ENCODE measurements at places on chromosomes 12 and 14.

- DNase-seq: no peak
Observed at GRCh38 chr14:29168149-29168548, 401.6 kb downstream of the FOXG1 start.

GRCh38 chr12:132998741-132999140, 12.6 kb downstream of the ZNF26 start:
- DNase-seq: no peak

GRCh38 chr12:121578230-121579189, 2.3 kb downstream of the KDM2B start:
- DNase-seq: no peak

DNA sequence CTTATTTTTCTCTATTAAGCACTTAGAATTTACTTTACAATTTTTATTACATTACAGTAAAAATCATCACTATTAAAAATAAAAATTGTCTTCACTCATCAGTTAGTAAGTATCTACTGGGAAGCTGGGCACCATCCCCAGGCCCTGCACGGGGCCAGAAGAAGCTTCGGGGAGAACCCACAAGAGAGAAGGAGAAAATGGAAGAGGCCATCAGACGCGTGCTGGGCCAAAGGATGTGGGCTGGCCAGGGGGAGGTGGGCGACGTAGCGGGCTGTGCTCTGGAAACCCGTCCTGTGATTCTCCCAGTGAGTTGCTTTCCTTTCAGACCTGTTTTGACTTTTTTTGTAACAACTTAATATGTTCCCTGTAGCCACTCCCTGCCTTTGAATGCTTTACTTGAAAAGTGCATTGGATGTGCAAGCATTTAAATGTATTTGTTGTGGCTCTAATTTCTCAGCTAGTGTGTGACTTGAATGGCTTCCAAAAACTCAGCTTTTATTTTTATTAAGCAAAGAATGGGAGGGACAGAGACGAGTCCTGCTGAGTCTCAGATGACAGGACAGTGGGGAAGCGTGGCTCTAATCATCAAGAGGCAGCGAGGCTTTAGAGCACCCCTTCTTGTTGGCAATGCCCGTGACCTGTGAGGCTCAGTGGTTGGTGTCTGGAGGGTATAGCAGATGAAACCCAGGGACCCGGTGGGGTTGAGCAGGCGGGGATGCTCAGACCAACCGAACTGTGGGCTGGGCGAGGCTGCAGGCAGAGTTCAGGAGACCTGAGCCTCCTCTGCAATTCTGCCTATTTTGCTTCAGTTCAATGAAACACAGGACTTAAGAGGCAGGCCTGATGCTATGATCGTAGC, 38.8 kb downstream of the SYNE3 start:
- no peak for DNase-seq

- DNase-seq: no peak
Observed at GRCh38 chr14:51960866-51961265, 28.5 kb upstream of the RTRAF start.

DNA sequence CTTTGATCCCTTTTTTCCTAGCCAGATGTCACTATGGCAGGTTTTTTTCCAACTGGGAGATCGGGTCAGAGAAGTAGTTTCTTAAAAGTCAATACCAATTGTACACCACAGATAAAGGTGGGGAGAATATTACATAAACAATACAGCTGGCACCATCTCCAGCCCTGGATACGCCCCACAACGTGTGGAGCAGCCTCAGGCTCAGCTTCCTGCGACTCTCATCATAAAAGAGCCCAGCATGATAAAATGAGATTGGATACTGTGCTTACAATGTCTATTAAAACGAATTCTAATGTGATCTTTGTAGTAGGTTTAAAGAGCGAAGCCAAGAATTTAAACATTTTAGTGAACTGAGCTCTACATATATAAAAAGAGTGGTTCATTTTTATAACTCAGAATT, 21.5 kb downstream of the EFCAB11 start:
- DNase-seq: no peak

DNA sequence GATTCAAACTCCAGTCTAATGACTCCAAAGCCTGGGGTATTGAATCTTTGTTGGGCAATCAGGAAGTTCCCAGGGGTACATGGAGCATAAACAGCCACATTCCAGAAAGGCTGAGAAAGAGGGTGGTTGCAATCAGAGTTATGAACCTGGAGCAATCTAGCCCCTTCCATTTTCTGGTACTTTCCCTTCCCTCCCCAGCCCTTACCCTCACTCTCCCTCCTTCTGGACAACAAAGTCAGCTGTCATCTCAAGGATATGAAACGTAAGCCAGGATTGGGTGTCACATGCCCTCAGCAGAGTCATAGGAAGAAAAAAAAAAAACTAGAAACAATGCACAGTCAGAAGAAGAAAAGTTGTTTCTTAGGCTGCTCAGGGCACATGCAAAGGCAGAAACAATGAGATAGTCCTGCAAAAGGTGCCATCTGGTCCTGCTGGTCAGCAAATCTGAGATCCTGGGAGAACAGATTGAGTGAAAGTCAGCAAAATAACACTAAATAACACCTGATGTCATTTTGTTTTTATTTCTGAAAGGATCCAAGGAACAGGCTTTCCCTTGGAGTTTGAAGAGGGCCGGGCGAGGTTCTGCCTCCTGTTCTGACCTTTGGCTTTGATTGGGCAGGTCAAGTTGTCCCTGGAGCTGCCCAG, 27.1 kb downstream of the TMEM229B start:
- DNase-seq: no peak

DNA sequence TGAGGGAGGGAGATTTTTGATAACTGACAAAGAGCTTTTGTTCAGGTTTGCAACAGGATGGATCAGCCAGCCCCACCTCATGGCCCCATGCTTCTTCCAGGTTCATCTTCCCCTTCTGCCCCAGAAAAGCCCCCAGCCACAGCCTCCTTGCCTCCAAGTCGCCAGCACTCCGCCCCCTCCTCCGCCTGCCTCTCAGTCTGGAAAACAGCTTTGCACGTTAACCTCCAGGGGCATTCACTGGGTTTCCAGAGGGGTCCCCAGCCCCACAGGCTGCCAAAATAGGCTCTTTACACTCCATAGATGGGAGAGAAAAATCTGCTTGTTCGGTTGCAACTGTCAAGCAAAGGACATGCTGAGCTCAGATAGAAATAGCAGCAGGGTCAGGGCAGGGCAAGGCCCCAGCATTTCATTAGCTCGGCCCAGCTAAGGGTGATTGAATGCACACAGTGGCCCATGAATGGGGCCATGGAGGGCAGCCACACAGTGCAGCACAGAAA, 253.6 kb downstream of the ZFP36L1 start:
- no peak for DNase-seq

GRCh38 chr14:89681086-89682018, 264.3 kb upstream of the FOXN3 start:
- DNase-seq: no peak

GRCh38 chr14:101449114-101449513, 112.2 kb upstream of the DIO3 start:
- DNase-seq: no peak

DNA sequence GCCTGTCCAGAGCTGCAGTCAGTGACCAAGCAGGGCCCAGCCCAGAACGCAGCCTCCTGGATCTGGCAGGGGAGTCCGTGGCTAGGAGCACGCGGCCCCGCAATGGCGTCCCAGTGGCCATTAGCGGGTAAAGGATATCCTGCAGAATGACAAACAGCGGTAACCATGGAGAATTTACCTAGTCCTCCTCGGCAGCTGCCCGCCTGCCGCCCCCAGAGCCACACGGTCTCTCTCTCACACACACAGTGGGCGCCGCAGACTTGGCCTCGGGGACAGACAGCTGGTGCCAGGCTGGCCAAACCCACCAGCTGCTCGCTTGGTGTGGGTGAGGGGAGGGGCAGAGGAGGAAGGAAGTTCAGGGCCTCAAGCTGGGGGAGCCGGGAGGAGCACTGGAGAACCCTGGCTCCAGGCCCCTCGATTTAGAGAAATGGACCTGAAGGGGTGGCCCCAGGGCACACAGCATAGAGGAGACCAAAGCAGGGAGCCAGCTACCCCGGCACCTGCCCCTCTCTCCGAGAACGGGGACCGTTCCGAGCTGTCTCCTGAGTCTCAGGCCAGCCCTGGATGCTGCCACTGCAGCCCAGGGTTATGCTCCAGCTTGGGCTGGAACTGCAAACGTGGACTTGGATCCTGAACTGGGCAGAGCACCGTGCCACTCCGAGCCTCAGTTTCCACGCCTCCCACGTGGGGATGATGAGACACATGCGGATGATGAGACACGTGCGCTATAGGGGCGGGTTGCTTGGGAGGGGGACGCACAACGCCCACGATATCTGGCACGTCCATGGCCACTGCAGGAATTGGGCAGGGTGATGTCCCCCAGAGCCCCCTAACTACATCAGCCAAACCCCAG, 3.4 kb downstream of the CDK2AP1 start:
- no peak for DNase-seq

- peak; percentile 74 for DNase-seq
Observed at GRCh38 chr12:114692186-114693058, 8.4 kb upstream of the TBX3 start.

- DNase-seq: no peak
Observed at GRCh38 chr12:107467716-107468115, 217.9 kb upstream of the PWP1 start.

DNA sequence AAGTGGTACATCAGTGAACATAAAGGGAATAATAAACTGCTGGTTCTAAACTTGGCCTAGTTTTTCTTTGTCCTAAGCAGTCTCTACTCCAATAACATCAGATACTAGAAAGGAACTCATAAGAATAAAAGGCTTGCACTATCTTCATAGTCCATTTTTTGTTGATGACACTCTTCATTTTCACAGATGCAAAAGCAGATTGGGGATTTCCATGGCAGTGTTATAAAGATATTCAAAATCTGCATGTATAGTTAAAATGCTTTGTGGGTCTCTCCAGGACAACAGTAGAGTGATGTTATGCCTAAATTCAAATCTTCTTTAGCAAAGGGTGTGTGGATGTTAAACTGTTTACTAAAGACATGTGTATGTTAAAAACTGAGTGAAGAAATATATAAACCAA, 745.8 kb downstream of the TRHDE start:
- DNase-seq: no peak

DNA sequence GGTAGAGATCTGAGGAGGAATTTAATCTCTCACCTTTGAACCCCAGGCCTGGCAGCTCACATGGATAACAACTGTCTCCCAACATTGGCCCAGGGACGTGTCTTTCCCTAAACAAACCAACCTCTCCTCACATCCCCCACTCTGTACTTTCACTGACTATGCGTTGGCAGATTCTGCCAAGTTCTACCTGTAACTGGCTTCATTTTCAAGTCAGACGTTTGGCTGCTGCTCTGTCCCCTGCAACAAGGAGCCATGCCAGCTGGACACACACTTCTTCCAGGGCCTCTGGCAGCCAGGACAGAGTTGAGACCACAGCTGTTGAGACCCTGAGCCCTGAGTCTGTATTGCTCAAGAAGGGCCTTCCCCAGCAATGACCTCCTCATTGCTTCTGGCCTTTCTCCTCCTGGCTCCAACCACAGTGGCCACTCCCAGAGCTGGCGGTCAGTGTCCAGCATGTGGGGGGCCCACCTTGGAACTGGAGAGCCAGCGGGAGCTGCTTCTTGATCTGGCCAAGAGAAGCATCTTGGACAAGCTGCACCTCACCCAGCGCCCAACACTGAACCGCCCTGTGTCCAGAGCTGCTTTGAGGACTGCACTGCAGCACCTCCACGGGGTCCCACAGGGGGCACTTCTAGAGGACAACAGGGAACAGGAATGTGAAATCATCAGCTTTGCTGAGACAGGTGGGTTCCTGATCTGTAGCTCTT, at the start of gene INHBC:
Gene INHBC (plus strand): TSS at position 268 of the 707 bp plus-strand sequence. CDS start 103 bp downstream, at position 371.
- no peak for DNase-seq

GRCh38 chr12:14256555-14257169, 108.8 kb upstream of the ATF7IP start:
- DNase-seq: peak; percentile 78

DNA sequence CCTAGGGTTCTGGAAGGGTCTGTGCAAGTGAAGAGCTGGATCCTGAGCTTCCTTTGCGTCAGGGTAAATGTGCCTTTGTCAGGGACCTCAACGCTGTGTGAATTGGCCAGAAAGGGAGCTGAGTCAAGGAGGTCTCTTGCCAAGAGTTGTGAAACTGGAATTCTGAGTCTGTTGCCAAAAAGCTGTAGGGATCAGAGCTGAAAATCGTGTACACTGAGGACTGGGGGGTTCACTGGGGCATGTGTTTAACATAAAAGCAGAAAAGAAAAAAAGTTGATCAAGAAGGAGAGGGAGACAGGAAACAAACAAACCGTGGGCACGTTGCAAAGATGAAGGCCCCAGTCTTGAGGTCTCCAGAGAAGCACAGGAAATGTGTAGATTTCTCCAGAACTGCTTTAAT, 1081.5 kb downstream of the VRK1 start:
- peak; percentile 48 for DNase-seq

DNA sequence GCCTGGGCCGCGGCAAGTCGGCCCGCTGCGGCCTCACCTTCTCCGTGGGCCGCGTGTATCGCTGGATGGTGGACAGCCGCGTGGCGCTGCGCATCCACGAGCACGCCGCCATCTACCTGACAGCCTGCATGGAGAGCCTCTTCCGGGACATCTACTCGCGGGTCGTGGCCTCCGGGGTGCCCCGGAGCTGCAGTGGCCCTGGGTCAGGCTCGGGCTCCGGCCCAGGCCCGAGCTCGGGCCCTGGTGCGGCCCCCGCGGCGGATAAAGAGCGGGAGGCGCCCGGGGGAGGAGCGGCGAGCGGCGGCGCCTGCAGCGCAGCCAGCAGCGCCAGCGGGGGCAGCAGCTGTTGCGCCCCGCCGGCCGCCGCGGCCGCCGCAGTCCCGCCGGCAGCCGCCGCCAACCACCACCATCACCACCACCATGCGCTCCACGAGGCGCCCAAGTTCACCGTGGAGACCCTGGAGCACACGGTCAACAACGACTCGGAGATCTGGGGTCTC, 226.2 kb upstream of the CRY1 start:
- DNase-seq: no peak

DNA sequence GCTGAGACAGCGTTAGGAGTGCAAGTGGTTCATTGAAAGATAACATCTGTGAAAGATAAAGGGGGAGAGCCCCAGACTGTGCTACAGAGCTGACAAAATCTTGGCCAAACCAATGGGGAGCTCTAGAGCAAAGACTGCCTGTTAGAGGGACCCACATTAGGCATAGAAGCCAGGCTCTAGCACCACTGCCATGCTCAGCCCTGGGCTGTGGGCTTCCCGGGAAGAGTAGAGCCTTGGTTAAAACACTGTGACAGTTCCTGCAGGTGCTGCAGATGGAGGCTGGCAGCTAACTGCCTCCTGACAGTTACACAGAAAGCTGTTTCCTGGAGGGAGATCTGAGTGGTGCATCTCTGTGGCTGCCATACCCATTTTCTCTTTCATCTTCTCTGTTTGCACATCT, 23.0 kb downstream of the TSHR start:
- DNase-seq: no peak

GRCh38 chr12:121227294-121227693, 17.4 kb downstream of the P2RX4 start:
- DNase-seq: peak; percentile 76

- DNase-seq: no peak
Observed at GRCh38 chr12:79331870-79332269, 358.9 kb downstream of the PAWR start.
